ENCODE measurements at places on chromosomes 3 and 15. TPM values are rescaled to one million over a fixed set of nuclear protein-coding genes. Genes with fewer than 3 reads are reported as not detected.

The CLDN18 gene
- not detected for total RNA-seq

The LHFPL4 gene
- total RNA-seq = not detected

DNA sequence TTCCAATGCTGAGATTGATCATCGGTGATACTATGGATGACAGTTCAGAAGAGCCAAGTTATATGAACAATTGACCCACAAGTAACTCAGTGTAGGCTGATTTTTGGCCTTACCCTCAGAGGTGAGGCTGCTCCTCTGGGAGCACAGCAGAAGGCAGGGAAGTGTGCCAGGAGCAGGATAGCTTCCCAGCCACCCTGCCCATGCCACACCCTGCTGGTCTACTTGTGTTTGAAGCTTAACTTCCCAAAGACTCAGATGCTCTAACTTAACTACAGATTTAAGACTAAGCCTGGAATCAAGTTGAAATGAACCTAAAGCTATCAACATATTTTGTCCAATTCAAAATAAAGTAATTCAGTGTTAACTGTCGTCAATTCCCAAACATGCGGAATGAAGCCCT is 77.5 kb downstream of the BOC start:
- DNase-seq = no peak
- H3K27me3 ChIP-seq = no peaks in the 10 kb centered on the region
- no peaks in the 10 kb centered on the region for H3K36me3 ChIP-seq
- H3K4me1 ChIP-seq = peaks cover 8% of the 10 kb centered on the region
- no peak overlapping the region for H3K4me3 ChIP-seq
- H3K27ac ChIP-seq = no peak overlapping the region

DNA sequence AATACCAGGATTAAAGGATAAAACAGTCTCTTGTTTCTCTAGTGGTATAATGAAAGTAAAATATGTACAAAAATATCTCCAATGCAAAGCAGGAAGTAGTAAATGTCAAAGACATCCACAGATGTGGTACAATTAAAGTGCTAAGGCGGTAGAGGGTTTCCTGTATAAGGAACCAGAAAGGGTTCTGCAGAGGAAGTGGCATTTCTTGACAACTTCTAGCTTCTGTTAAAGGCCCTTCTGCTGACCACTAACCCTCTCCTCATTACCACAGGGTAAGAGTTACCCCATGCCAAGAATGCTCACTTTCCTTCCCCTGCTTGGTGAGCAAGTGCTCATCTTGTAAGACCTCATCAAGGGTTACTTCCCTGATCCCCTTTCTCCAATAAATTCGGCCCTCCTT is 883.6 kb upstream of the NR2F2 start:
- H3K4me3 ChIP-seq = no peak overlapping the region
- no peaks in the 10 kb centered on the region for H3K27me3 ChIP-seq
- DNase-seq = peak; percentile 48
- peaks cover 15% of the 10 kb centered on the region for H3K4me1 ChIP-seq

The TRAT1 gene
- not detected for total RNA-seq

GRCh38 chr15:42726114-42726513 is 10.8 kb downstream of the CDAN1 start:
- no peak overlapping the region for H3K27ac ChIP-seq
- no peak overlapping the region for H3K4me3 ChIP-seq
- no peaks in the 10 kb centered on the region for H3K27me3 ChIP-seq
- H3K4me1 ChIP-seq = no peaks in the 10 kb centered on the region

The COL6A5 gene
- not detected for total RNA-seq

The SEMA3F gene
- 143 TPM for total RNA-seq

The GOLGA8G gene
- total RNA-seq = not detected

The CHRFAM7A gene
- 7.1 TPM for total RNA-seq

The FOXB1 gene
- total RNA-seq = not detected

The ADAMTSL3 gene
- not detected for total RNA-seq

The B3GALNT1 gene
- total RNA-seq = 13.7 TPM

DNA sequence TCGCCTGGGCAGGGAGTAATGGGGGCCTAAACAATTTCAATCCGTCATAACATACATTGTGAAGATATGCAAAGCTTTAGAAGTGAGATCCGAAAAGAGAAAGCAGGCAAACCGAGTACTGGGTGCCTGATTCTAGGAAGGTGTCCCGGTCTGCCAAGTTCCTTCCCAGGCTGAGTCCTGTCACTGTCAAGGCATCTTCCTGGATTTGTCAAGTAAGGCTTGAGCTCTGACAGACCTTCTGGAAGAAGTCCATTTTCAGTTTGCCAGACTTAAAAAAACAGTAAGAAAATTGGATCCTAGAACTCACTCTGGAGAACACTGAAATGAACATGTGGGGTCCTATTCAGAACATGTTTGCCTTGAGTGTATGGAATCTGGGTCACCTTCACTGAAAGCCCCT is 253.9 kb downstream of the RORA start:
- no peaks in the 10 kb centered on the region for H3K36me3 ChIP-seq
- H3K27me3 ChIP-seq = no peaks in the 10 kb centered on the region
- no peak overlapping the region for H3K4me3 ChIP-seq
- no peak for DNase-seq
- no peak overlapping the region for H3K27ac ChIP-seq

DNA sequence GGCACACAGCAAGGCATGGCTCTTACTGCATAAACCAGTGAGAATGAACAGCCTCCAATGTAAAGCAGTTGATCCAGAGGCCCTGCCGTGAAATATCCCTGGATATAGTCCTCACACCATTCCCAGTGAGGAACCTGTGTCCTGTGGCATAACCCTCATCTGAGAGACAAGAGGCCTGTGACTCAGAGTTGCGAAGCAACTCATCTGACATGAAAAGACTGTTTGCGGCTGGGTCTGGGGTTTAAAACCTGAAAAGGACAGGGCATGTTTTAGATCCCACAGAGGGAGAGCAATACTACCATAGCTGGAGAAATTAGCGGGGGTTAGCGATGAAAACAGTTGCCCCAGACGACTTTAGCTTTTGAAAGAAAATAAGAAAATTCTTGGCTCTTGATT is 165.3 kb upstream of the BHLHE40 start:
- no peak overlapping the region for H3K4me3 ChIP-seq
- no peaks in the 10 kb centered on the region for H3K36me3 ChIP-seq
- no peak for DNase-seq
- H3K27me3 ChIP-seq = no peaks in the 10 kb centered on the region

- H3K36me3 ChIP-seq = no peaks in the 10 kb centered on the region
- H3K4me1 ChIP-seq = no peaks in the 10 kb centered on the region
- H3K27ac ChIP-seq = no peak overlapping the region
- H3K27me3 ChIP-seq = no peaks in the 10 kb centered on the region
- no peak overlapping the region for H3K4me3 ChIP-seq
- DNase-seq = no peak
Observed at GRCh38 chr15:28456476-28457395, 76.0 kb downstream of the GOLGA8G start.

The WNT5A gene
- 0.25 TPM for total RNA-seq

GRCh38 chr3:31197941-31198340 is 303.5 kb upstream of the GADL1 start:
- no peak for DNase-seq
- H3K36me3 ChIP-seq = no peaks in the 10 kb centered on the region
- H3K27me3 ChIP-seq = no peaks in the 10 kb centered on the region
- H3K27ac ChIP-seq = no peak overlapping the region

The SCAPER gene
- total RNA-seq = 11.2 TPM

DNA sequence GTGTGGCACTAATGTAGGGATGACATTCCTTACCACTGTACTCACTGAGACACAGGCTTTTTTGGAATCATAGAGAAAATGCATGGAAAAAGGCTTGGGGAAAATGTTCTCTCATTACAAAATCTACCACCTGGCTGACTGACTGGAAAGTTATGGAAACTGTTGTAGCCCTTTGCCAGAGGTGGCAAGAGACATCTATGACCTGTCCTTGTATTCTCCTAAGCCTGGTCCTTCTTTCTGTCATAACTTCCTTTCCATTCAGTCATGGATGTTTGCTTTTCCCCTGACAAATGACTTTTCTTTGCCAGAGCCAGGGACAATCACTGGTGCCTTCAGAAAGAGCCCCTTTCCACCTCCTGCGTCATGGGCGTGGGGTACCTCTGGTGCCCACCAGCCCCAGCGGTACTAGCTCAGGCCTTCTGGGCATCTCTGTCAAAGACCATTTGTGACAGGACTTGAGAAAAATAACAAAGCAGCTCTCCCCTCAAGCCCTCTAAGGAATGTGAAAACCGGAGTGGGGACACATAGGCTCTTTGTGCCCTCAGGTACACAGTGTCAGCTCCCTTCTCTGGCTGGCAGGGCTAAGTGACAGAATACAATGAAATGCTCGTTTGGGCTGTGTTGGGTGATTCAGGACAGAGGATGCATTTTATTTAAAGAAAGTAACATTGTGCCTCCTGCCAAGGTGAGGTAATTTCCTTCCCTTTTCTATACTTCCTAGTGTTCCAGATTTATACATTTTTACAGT is 381.1 kb upstream of the RASGRP1 start:
- no peaks in the 10 kb centered on the region for H3K27me3 ChIP-seq
- peaks cover 16% of the 10 kb centered on the region for H3K4me1 ChIP-seq
- H3K27ac ChIP-seq = no peak overlapping the region
- peak; percentile 39 for DNase-seq
- H3K4me3 ChIP-seq = no peak overlapping the region

The ITIH1 gene
- total RNA-seq = not detected

The RBSN gene
- total RNA-seq = 23.6 TPM

DNA sequence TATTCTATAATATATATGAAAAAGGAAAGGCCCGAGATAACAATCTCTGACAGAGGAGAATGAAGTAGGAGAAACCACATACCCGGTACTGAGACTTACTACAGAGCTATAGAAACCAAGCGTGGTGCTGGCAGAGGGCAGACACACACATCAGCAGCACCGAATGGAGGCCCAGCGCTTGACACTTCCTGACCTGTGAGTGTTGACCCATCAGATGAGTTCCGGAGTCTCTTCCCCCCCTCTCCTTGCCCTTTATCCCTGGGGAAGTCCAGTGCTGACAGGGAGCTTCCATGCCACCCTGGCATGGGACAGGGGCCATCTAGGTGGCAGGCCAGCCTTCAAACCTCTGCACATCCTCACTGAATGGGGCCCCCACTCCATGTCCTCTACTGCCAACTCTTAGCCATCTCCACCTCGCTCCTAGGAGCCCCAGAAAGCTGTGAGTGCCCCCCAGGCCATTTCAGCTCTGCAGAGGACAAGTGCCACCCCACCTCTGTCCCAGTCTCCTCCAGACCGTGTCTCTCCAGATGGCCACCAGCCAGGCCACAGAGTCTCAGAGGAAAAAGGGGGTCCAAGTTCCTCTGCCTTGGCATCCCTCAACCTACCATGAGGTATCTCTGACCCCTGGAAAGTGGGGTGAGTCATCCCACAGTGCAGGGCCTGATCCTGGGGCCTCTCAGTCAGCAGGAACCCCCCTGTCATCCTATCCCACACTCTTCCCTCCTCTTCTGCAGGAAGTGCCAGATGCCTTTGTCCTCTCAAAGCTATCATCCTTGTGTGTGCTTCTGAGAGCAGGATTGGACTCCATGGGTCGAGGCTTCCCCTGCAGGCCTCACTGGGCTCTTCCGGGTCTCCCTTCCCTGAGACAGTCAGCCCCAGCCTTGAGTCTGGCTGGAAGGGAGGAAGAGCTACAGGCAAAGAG is 116.5 kb upstream of the ALDH1A3 start:
- H3K4me1 ChIP-seq = peaks cover 9% of the 10 kb centered on the region
- no peak overlapping the region for H3K4me3 ChIP-seq
- no peaks in the 10 kb centered on the region for H3K36me3 ChIP-seq
- no peaks in the 10 kb centered on the region for H3K27me3 ChIP-seq
- no peak for DNase-seq
- H3K27ac ChIP-seq = no peak overlapping the region

The GJD2 gene
- total RNA-seq = not detected

The AP3B2 gene
- total RNA-seq = not detected

GRCh38 chr15:58472821-58473581 is 41.2 kb downstream of the LIPC start:
- no peaks in the 10 kb centered on the region for H3K27me3 ChIP-seq
- DNase-seq = peak; percentile 59
- H3K4me3 ChIP-seq = no peak overlapping the region
- peak overlapping the region; percentile 37 for H3K27ac ChIP-seq

DNA sequence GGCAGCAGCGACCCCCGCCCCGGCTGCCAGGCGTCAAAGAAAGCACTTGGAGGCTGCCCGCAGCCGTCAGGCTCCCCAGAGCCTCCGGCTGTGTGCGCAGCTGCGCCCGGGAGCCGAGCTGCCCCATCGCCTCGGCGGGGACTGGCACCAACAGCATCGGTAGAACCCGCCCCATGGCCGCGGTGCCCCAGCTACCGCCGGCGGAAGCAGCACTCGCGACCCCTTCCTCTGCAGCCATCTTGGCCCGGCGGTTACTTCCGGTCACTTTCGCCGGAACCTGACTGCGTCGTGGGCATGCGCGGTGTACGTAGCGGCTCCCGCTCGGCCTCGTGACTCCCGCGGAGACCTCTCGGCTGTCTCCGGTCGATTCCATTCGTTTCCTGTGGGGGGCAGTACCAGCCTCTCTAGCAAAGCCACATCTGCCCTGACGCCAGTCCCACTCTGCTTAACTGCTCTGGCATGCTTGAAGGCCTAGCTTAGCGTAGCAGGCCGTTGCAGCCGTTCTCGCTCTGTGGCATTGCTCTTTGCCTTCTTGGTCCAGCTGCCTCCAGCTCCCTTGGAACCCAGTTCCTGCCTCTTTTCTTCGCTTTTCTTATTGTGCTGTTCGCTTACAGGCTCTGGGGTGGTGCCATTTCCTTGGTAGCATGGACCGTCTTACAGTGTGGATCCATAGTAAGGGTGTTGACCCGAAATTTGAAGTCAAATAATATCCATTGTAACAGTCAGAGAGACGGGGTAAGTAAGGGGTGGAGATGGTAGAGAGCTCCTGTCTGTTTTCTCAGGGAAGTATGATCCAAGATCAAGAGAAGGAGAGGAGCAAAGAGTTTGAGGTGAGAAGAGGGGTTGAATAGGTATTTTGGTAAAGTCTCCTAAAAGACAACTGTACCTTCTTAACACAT is at the start of gene SPG11:
Gene SPG11 (minus strand): TSS at position 253 of the 899 bp plus-strand sequence. CDS start 15 bp downstream, at position 238.
- H3K36me3 ChIP-seq = no peaks in the 10 kb centered on the region
- peaks cover 9% of the 10 kb centered on the region for H3K4me1 ChIP-seq
- peak within 1 kb of the TSS; percentile 76 for H3K4me3 ChIP-seq
- H3K27me3 ChIP-seq = peaks cover 1% of the 10 kb centered on the region
- DNase-seq = peak; percentile 99
- H3K27ac ChIP-seq = peak within 1 kb of the TSS; percentile 73

DNA sequence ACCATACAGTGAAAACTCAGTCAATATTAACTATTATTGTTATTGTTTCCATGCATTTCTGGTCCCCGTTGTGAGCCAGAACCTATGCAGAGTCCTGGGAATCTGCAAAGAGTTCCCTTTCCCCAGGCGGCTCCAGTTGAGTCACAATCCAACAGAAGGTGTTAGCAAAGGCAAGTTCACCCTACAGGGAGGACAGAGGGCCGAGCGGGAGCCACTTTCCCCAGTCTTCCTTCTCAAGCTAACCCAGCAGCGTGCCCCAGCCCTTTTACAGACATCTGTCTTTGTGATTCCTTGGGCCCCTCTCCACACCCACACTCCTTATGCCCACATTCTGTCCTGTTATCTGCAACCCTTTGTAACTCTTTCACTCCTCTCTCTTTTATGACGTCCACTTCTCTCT is 13.1 kb upstream of the LTF start:
- H3K36me3 ChIP-seq = no peaks in the 10 kb centered on the region
- H3K4me3 ChIP-seq = no peak overlapping the region
- H3K27ac ChIP-seq = no peak overlapping the region
- DNase-seq = no peak
- peaks cover 8% of the 10 kb centered on the region for H3K27me3 ChIP-seq
- H3K4me1 ChIP-seq = no peaks in the 10 kb centered on the region

GRCh38 chr3:139230391-139230790 is 113.4 kb upstream of the MRPS22 start:
- no peaks in the 10 kb centered on the region for H3K27me3 ChIP-seq
- no peak overlapping the region for H3K4me3 ChIP-seq
- no peaks in the 10 kb centered on the region for H3K36me3 ChIP-seq
- no peak for DNase-seq
- H3K4me1 ChIP-seq = no peaks in the 10 kb centered on the region
- H3K27ac ChIP-seq = no peak overlapping the region
